Upper lobe of left lung (tissue), 6 donors: ENCODE measurements at places on chromosomes 4 and X. TPM values are rescaled to one million over a fixed set of nuclear protein-coding genes. Genes with fewer than 3 reads are reported as not detected.

The GYPB gene
- total RNA-seq, result not detected

- no peak overlapping the region for H3K27ac ChIP-seq
- no peaks in the 10 kb centered on the region for H3K4me1 ChIP-seq
- peak; percentile 52 for DNase-seq
- no peak overlapping the region for H3K4me3 ChIP-seq
- no peaks in the 10 kb centered on the region for H3K27me3 ChIP-seq
- H3K36me3 ChIP-seq, result no peaks in the 10 kb centered on the region
Observed at GRCh38 chrX:94914235-94914634, 1240.2 kb downstream of the FAM133A start.

The VGLL1 gene
- not detected for total RNA-seq

The SLC2A9 gene
- 7.5 TPM for total RNA-seq

DNA sequence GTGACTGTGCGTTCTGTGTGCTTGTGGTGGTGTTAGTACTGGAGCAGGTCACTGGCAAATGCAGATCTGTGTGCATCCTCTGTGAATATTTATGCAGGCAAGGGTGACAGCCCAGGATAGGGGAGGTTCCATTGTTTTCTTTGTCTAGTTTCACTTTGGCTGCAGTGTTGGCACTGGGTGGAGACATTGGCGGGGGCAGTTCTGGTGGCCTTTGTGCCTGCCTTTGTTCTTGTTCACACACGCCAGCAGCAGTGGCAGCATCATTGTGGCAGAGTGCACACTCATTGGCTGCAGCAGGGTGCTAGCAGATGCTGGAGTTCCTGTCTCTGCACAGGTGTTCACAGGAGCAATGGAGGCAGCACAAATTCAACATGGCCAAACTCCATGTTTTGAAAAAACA is 495.3 kb downstream of the UBE2NL start:
- no peaks in the 10 kb centered on the region for H3K27me3 ChIP-seq
- H3K4me3 ChIP-seq, result no peak overlapping the region
- no peak for DNase-seq
- no peaks in the 10 kb centered on the region for H3K4me1 ChIP-seq
- no peak overlapping the region for H3K27ac ChIP-seq

- H3K36me3 ChIP-seq, result no peaks in the 10 kb centered on the region
- DNase-seq, result no peak
- H3K27me3 ChIP-seq, result no peaks in the 10 kb centered on the region
Observed at GRCh38 chrX:133350751-133351150, 64.5 kb downstream of the GPC4 start.

DNA sequence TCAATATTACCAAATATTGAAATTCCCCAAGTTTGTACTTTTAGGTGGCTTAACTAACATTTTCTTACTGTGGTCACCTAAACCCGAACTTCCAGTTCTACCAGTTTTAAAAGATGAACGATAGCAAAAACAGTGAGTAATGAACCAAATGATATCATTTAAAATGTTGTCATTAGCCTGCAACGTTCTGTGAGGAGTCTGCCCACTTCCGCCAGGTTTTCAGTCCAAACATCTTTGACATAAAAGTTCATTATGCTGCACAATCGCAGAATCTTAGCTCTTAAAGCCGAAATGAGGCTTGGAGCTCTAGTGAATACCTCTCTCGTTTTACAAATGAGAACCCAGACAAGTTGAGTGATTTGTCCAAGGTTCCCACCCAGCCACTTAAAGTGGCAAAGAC is 762 bp downstream of the PIGA start:
- H3K27ac ChIP-seq, result peak overlapping the region; percentile 87
- no peaks in the 10 kb centered on the region for H3K36me3 ChIP-seq
- peak overlapping the region; percentile 19 for H3K4me3 ChIP-seq
- no peaks in the 10 kb centered on the region for H3K27me3 ChIP-seq

- H3K4me3 ChIP-seq, result no peak overlapping the region
- H3K4me1 ChIP-seq, result no peaks in the 10 kb centered on the region
- no peaks in the 10 kb centered on the region for H3K36me3 ChIP-seq
- H3K27me3 ChIP-seq, result no peaks in the 10 kb centered on the region
- no peak for DNase-seq
- no peak overlapping the region for H3K27ac ChIP-seq
Observed at GRCh38 chr4:162282684-162283083, 118.9 kb upstream of the FSTL5 start.

DNA sequence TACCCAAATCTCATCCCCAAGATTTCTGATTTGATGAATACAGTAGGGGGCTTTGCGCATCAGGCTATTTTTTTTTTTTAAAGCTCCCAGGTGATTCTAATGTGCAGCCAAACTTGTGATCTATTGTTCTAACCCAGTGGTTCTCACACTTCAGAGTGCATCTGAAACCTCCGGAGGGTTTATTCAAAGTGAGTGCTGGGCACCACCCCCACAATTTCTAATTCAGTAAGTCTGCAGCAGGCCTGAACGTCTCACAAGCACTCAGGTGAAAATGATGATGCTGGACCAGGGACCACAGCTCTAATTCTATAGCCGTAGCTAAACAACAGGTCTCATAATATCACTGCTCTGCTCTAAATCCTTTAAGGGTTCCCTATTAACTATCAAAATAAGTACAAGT is 211.4 kb downstream of the FMR1NB start:
- H3K27ac ChIP-seq, result no peak overlapping the region
- no peaks in the 10 kb centered on the region for H3K4me1 ChIP-seq
- no peaks in the 10 kb centered on the region for H3K36me3 ChIP-seq
- DNase-seq, result no peak

DNA sequence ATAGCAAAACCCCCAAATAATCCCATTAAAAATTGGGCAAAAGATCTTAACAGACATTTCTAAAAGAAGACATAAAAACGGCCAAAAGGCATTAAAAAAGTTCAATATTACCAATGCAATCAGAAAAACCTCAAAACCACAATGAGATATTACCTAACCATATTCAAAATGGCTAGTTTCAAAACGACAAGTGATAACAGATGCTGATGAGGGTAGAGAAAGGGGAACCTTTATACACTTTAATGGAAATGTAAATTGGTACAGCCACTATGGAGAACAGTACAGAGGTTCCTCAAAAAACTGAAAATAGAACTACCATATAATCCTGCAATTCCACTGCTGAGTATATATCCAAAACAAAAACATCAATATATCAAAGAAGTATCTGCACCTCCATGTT is 6.2 kb downstream of the AADAT start:
- no peaks in the 10 kb centered on the region for H3K4me1 ChIP-seq
- no peak overlapping the region for H3K27ac ChIP-seq
- DNase-seq, result no peak
- no peak overlapping the region for H3K4me3 ChIP-seq
- no peaks in the 10 kb centered on the region for H3K27me3 ChIP-seq
- peaks cover 11% of the 10 kb centered on the region for H3K36me3 ChIP-seq

GRCh38 chr4:59612235-59612634 is 1587.9 kb upstream of the ADGRL3 start:
- no peak overlapping the region for H3K27ac ChIP-seq
- no peak for DNase-seq
- H3K27me3 ChIP-seq, result no peaks in the 10 kb centered on the region
- H3K4me3 ChIP-seq, result no peak overlapping the region

The NXF2B gene
- not detected for total RNA-seq

DNA sequence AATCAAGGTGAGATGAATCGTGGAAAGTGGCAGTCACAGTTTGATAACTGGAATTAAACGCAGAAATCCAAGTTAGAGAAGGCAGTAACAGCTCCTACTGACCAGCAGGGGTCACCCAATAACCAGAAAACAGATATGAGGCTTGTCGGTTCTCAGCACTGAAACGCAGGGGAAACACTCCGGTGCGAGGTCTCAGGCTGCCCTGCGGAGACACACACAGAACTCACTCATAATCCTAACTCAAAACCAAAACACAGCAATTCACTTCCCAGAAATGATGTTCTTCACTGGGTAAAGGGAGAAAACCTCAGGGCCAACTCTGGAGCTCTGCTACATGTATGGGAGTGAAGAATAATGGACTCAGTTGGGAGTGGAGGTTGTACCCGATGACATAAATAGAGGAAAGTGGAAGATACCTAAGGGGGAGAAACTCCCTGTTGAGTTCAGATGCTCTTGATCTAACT is 384.4 kb downstream of the RAPGEF2 start:
- H3K27ac ChIP-seq, result no peak overlapping the region
- H3K4me3 ChIP-seq, result no peak overlapping the region
- H3K4me1 ChIP-seq, result no peaks in the 10 kb centered on the region
- no peaks in the 10 kb centered on the region for H3K36me3 ChIP-seq
- no peak for DNase-seq
